ENCODE measurements at places on chromosomes 5 and 9.

GRCh38 chr9:127796225-127796813 lies 6.4 kb upstream of the FPGS start:
- DNase-seq = no peak

GRCh38 chr5:96870094-96871026 lies 5.9 kb upstream of the ERAP2 start:
- DNase-seq = no peak

GRCh38 chr5:127011961-127012644 lies 18.3 kb downstream of the MARCHF3 start:
- no peak for DNase-seq

DNA sequence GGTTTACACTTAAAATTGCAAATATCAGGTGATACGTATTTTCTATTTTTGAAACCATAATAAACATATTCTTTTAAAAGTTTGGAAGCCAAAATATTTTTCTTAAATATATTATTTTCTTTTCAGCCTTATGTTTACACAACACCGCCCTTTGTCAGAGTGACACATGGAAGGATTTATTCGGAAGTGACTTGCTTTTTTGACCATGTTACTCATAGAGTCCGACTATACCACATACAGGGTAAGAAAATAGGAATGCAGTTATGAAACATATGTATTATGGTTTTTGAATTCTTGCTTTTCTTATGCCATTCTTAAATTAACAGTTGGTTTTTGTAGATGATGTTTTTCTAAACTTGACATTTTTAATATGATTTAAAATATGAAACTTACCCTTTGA lies 133.9 kb downstream of the MAN2A1 start:
- DNase-seq = no peak

- no peak for DNase-seq
These were observed 29.8 kb upstream of the SPINK4 start for GRCh38 chr9:33210006-33210715.

DNA sequence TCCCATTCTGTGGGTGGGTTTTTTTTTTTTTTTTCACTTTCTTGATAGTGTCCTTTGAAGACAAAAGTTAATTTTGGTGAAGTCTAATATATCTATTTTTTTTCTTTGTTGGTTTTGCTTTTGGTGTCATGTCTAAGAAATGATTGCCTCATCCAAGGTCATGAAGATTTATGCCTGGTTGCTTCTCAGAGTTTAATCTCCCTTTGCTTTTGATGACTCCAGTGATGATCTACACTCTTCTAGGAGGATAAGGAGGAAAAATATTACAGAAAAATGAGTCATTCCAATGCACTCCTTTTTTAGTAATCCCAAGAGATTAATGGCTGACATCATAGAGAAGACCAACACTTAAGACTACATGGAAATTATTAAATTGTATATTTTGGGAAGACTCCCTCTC lies 79.7 kb upstream of the ICE1 start:
- no peak for DNase-seq

- DNase-seq = no peak
These were observed 9.6 kb downstream of the NEK6 start for GRCh38 chr9:124267271-124267807.

GRCh38 chr5:141632650-141633049 lies 4.0 kb downstream of the HDAC3 start:
- no peak for DNase-seq
